Activated CD4-positive, alpha-beta T cell treated with anti-CD3 and anti-CD28 coated beads for 36 hours (primary cell): ENCODE measurements at places on chromosomes 4 and X.

DNA sequence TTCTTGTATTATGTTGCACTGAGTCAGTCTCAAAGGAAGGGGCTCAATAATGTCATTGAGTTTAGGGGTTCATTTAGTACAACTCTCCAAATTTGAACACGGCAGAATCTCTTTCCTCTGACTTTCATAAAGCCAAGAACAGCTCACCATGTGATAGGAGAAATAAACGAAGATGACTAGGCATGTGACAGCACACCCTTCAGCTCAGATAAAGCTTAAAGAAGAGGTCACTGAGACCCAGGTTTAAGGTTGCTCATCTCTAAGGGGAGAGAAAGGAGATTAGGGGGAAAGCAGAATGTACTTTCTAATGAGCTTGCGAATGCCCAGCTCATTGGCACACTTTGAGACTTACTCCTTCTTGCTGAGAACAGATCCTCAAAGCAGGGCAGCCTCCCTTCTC, 89.0 kb downstream of the PLAC1 start:
- no peak for DNase-seq

DNA sequence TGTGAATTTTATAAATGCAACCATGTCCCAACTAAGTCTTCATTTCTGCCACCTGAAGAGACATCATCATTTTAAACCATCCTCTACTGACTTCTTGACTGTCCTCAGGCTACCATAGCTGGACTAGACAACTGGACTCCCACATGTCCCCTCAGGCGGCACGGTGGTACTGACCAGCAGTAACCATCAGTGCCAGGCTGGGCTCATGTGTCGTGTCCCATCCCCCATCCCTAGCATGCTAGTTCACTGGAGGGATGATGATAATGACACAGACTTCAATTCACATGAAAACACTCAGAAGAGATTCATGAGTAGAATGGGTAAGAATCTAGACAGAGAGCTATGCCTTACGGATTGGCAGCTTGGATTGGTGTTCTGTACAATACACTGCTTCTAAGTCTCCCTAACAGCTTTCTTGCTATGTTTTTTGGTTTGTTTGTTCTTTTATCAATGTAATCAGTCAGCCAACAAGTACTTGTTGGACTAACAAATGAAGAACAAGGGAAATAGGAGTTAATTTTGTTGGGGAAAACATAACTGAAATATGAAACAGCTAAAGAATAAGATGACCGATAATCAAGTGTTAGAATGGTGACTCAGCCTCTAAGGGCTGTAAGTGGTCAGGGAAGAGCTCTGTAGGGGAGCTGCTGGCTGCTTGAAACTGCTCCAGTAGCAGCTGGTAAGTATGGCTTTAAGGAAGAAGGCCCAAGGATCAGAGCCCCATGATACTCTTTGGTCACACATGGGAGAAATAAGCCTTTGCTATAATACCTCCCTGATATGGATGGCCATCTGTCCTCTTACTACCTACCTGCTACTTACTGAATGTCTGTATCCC, 10.3 kb downstream of the ZDHHC9 start:
- DNase-seq: no peak

DNA sequence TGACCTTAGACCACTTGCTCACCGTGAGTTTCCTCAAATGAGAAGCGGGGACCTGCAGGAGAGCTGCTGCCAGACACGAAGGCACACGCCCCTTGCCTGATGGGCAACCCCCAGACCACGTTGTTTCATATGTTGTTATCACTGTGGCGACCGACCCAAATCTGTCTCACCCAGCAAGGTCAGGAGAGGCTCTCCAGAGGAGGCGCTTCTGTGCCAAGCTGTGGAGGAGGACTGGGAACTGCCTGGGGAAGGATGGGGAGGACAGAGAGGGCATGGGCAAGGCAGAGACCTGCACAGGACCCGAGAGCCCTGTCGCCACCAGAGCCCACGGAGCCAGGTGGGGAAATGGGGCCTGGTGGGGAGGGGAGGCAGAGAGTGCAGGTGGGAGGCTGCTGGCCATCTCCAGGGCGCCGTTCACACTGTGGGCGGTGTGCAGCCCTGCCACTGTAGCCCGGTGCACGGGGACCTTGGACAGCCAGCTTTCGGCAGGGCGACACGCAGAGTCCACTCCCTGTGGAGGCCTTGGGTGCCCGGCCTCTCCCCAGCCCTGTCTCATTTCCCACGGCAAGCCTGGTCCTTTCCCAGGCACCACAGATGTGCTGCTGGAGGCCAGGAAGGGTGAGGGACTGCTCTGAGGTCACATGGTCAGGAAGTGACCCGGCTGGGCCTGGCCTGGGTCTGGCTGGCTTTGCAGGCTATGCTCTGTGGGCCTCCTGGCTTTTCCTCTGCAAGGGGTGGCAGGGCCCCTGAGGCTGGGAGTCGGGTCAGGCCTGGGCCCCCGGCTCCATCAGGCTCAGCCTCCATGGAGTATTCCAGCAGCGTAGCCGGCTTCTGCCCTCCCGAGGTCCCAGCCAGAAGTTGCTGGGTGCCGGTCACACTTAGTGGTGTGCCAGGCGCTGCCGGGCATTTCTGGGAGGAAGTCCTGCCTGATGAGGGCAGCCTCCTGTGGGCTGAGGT, 3.2 kb downstream of the HTRA3 start:
- no peak for DNase-seq

GRCh38 chrX:53642337-53642736, 44.2 kb downstream of the HUWE1 start:
- no peak for DNase-seq
